ENCODE measurements at places on chromosomes 16 and 17.
A peak's percentile ranks its signal among the peaks of the same experiment; 100 is the strongest.

DNA sequence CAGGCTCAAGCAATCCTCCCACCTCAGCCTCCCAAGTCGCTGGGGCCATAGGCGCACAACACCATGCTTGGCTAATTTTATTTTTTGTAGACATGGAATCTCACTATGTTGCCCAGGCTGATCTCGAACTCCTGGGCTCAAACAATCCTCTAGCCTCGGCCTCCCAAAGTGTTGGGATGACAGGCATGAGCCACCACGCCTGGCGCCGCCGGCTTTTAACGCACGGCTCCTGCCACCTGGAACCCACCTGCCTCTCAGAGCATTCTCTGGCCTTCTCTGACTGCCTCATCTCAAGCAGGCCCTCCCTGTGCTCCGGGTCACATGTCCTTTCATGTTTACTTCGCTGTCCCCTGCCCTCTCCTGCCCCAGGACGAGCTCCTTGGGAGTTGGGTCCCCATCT is 10.3 kb downstream of the CASKIN1 start:
- no peak for DNase-seq

DNA sequence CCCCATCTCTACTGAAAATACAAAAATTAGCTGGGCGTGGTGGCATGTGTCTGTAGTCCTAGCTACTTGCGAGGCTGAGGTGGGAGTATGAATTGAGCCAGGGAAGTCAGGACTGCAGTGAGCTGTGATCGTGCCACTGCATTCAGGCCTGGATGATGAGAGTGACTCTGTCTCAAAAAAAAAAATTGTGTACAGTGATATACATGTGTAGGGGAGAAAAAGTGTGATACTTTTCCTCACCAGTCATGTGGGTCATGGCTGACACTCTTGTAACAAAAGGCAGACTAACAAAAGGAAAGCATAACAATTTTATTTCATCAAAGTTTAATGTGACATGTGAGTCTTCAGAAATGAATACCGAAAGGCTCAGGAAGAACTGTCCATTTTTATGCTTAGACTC is 2.0 kb upstream of the ABCC12 start:
- DNase-seq, result no peak

DNA sequence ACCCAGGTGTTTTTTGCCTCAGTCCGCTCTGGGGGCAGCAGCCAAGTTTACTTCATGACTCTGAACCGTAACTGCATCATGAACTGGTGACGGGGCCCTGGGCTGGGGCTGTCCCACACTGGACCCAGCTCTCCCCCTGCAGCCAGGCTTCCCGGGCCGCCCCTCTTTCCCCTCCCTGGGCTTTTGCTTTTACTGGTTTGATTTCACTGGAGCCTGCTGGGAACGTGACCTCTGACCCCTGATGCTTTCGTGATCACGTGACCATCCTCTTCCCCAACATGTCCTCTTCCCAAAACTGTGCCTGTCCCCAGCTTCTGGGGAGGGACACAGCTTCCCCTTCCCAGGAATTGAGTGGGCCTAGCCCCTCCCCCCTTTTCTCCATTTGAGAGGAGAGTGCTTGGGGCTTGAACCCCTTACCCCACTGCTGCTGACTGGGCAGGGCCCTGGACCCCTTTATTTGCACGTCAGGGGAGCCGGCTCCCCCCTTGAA is 2.1 kb upstream of the C17orf107 start:
- DNase-seq, result no peak

- peak; percentile 62 for DNase-seq
Measured at GRCh38 chr16:87278191-87279093, 38.8 kb downstream of the C16orf95 start.

DNA sequence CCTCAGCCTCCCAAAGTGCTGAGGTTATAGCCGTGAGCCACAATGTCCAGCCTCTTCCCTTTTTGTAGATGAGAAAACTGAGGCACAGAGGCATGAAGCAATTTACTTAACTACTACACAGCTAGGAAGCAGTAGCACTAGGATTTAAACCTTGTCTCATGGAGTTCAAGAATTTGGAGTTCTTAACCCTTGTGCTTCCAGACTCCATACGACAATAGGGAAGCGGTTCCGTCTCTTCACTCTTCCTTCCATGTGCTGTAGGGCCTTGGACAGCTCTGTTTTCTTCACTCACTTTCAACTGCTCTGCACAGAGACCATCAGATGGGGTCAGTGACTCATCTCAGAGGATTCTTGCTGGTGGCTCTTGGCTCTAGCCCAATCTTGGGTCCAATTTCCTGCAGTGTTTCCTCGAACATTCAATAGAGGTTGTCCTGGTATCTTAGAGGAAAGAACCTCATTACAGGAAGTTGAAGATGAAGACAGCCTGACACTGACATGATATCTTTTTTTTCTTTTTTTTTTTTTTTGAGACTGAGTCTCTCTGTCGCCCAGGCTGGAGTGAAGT is 19.3 kb downstream of the ITGAL start:
- no peak for DNase-seq

GRCh38 chr16:21150375-21151001 is at the start of gene DNAH3:
Gene DNAH3 (minus strand): TSS chr16:21150846. CDS start chr16:21150319, 527 bp downstream.
- peak; percentile 49 for DNase-seq

- DNase-seq, result no peak
Measured at GRCh38 chr17:70123193-70123592, 46.1 kb upstream of the KCNJ2 start.

GRCh38 chr16:79303959-79304387 is 296.6 kb downstream of the MAF start:
- peak; percentile 42 for DNase-seq

- no peak for DNase-seq
Measured at GRCh38 chr16:2163211-2163881, 7.8 kb downstream of the TRAF7 start.

DNA sequence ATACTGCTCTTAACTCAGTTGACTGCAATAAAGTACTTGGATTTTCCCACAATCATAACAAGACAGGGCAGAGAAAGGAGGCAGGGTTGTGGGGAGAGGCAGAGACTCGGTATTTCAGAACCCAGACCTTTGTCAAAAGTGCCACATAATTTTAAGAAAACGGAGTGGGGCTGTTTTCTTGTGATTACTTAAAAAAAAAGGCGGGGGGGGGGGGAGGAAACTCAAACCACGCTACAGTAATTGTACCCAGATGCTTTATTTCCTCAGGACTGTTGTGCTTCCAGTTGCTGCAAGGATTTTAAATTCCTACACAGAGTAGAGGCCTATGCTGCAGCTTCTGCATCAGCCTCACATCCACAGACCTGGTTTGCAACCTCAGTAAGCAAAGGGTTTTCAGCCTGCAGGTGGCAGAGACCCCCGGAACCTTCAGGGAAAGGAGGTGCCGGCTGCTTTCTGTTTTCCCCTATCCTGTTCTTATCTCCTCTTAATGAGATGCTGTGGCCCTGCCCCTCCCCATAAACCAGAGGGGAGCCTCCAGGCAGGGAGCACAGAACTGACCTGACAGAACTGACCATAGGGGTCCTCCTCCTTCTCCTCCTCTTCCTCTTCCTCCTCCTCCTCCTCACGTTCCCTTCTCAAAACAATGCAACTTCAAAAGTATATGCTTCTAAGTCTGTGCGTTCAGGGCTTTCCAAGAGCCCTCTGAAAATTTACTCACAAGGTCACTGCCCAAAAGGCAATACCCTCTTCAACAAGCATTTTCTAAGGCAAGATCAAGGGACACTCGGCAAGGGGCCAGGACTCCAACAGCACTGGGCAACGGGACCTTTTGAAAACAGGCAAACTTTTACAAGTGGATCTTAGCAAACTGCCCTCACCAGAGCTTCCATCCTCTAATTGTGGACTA is 7.5 kb downstream of the AXIN2 start:
- no peak for DNase-seq

DNA sequence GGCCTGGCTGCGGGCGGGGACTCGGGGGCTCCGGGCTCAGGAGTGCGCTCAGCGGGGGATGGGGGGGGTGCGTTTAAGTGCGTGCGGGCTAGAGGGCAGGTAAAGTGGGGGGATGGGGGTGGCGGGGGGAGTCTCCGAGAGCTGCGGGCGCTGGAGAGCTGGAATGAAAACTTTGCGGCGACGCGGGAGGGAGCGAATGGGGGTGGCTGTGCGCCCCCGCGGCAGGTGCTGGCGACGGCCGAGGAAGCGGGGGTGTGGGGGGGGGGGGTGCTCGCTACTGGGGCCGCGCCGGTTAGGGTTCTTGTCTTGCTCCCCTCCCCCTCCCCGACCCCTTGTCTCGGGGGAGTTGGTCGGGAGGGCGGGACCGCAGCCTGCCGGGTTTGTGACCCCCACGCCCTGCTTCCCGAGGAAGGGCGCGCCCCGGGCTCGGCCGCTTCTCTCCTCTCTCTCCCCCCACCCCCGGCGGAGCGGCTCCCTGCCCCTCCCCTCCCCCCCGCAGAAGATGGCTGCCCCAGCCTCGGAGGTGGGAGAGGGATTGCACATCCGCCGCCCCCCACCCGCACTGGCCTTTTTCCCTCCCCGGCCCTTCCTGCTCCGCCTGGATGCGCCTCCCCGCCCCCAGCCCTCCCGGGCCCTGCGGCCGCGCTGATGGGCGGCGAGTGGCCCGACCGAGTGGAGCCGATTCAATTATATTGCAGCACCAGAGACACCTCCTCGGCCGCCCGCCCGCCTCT is 649 bp downstream of the GSE1 start:
- peak; percentile 49 for DNase-seq

- no peak for DNase-seq
Measured at GRCh38 chr16:11340710-11341109, 4.5 kb upstream of the RMI2 start.

DNA sequence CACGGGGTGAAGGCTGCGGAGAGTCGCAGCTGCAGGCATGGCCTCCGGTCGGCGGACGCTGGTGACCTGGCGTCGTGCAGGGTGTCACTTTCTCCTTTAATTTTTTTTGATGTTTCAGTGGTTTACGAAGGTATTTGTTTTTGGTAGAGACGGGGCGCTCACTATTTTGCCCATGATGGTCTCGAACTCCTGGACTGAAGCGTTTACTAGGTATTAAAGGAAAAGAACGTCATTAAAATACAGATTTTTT is 17.1 kb downstream of the ZNF213 start:
- DNase-seq, result no peak

- no peak for DNase-seq
Measured at GRCh38 chr16:24700549-24701392, 28.7 kb upstream of the TNRC6A start.

DNA sequence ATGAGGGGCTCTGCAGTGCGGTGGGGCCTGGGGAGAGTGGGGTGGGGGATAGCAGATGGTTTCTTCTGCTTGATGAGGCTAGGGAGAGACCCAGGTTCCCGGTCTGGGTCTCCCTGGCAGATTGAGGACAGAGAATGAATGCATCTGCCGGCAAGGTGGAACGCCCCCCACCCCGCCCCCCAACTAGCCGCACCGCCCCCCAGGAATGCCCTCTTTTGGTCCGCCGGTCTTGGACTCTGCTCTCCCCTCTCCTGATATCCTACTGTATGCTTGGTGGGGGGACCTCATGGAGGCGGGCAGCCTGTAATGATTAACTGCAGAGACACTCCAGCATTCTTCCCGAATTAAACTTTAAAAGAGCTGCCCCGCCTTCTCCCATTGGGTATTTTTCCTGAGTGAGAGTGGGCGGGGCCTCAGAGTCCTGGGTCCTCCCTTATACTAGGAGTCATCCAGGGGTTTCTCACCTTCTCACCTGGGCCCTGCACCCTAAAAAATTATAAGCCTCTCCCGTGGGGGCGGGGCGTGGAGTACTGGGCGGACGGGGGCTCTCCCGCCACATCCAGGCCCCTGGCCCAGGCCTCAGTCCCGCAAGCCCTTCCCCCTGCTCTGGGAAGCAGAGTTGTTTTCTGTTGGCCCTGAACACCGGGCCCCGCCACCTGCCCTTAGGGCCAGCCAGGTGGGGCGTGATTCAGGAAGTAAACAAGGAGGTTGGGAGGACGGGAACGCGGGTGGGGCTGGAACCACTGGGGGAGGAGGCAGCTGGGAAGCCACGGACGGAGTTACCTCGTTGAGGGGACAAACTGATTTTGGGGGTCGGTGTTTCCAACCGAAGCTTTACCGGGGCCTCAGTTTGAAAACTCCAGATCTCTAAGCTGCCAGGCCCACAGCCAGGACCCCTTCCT is 1.5 kb downstream of the GRB7 start:
- DNase-seq, result peak; percentile 1

Measured in NCI-H1092 treated with DMSO at 0.1 percent for 48 hours (cell line).